Stimulated activated CD8-positive, alpha-beta memory T cell treated with anti-CD3 and anti-CD28 coated beads, Interleukin-4, amount 100 ng/mL, for 1 hour (primary cell): ENCODE measurements at places on chromosomes 3 and 15.

GRCh38 chr15:75785771-75786574 lies 57.3 kb upstream of the UBE2Q2 start:
- DNase-seq = no peak

GRCh38 chr3:15750143-15750542 lies 47.6 kb downstream of the ANKRD28 start:
- DNase-seq = no peak

- DNase-seq = no peak
Measured at GRCh38 chr3:43273416-43273815, 12.9 kb upstream of the SNRK start.

DNA sequence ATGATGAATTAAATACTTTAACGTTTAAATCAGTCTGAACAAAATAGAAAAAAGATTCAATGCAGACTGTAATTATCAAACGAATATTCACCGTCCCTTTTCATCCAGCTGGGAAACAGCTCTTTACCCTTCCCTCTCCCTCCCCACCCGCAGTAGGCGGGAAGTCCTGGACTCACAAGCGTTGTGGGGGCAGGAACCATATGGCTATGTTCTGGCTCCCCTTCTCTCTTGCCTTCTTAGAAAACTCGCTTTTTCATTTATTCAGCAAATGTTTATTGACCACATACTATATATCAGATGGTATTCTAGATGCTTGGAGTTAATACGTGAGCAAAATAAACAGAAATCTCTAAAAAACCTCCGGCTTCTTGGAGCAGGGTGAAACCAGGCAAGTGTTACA lies 715 bp upstream of the SCAPER start:
- DNase-seq = no peak

DNA sequence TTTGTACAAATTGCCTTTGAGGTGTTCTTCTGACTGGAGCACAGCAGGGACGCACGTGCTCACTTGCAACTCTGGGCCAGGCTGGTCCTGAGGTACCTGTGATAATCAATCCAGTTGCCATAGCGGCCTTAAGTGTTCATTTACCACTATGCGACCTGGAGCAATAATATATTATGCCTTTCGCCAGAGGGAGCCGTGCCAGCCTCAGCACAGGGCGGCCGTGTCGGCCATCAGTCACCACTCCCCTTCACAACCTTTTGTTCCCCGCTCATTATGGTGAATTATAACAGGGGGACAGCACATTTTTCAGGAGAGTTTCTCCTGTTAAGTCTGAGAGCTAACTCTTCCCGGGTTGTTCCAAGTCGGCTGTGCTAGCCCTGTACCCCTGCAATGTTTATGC lies 289.7 kb downstream of the RORA start:
- DNase-seq = no peak

- no peak for DNase-seq
Measured at GRCh38 chr3:24631481-24631880, 136.8 kb upstream of the THRB start.

GRCh38 chr15:55060836-55061235 lies 135.9 kb downstream of the RSL24D1 start:
- no peak for DNase-seq
